Vagina (tissue), 2 donors: ENCODE measurements at places on chromosomes 1 and 21. TPM values are rescaled to one million over a fixed set of nuclear protein-coding genes. Genes with fewer than 3 reads are reported as not detected.

DNA sequence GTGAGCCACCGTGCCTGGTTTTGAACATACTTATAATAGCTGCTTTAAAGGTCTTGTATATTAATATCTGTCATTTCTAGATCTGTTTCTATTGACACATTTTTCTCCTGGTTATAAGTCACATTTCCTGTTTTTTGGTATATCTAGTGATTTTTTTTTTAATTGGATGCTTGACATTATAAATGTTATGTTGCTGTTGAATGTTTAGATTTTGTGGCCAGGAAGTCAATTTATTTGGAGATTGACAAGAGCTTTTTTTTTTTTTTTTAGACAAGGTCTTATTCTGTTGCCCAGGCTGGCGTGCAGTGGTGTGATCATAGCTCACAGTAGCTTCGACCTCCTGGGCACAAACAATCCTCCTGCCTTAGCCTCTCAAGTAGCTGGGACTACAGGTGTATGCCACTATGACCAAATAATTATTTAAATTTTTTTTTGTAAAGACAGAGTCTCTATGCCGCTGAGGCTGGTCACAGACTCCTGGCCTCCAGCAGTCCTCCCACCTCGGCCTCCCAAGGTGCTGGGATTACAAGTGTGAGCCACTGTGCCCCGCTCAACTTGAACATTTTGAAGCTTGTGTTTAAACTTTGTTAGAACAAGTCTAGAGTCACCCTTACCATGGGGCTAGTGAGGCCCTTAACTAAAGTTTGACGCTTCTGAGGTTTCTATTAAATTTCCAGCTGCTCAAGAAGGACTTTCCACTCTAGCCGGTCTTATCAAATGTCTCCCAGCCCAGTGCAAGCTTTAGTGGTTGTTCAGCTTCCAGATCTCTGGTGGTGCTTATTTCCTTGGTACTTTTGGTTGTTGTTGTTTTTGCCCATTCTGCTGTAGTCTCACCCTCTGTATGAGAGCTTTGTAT is 8.6 kb upstream of the CHI3L2 start:
- H3K27ac ChIP-seq = no peak overlapping the region
- H3K27me3 ChIP-seq = no peaks in the 10 kb centered on the region
- H3K36me3 ChIP-seq = no peaks in the 10 kb centered on the region
- DNase-seq = peak; percentile 65
- peaks cover 10% of the 10 kb centered on the region for H3K4me1 ChIP-seq

SAMD13 gene
- not detected for total RNA-seq

DNA sequence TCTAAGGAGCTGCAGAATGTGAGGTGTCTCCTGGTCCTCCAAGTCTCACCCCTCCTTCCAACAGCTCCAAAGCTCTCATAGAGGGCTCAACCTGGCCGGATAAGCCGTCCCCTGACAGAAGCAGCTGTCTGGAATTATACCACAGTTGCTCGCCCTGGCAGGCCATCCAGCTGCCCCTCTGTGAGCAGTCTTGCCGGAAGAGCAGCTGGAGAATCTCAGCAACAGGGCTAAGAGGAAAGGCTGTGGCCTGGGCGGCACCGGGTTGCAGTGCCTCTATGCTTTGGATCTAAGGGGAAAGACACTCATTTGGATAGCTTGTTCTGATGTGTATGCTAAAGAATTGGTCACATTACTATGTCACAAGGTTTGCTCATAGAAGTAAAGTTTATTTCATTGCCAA is 12.4 kb downstream of the TMCC2 start:
- no peak overlapping the region for H3K4me3 ChIP-seq
- no peaks in the 10 kb centered on the region for H3K36me3 ChIP-seq
- DNase-seq = no peak

GRCh38 chr1:114854693-114855320 is at the start of gene SYCP1:
TSS of gene SYCP1 (plus strand) at chr1:114854863. CDS start at chr1:114855465, 602 bp downstream.
- no peak within 1 kb of the TSS for H3K4me3 ChIP-seq
- H3K36me3 ChIP-seq = no peaks in the 10 kb centered on the region
- no peak within 1 kb of the TSS for H3K27ac ChIP-seq
- no peaks in the 10 kb centered on the region for H3K4me1 ChIP-seq
- H3K27me3 ChIP-seq = no peaks in the 10 kb centered on the region

- H3K4me3 ChIP-seq = no peak overlapping the region
- H3K27me3 ChIP-seq = no peaks in the 10 kb centered on the region
- peaks cover 3% of the 10 kb centered on the region for H3K4me1 ChIP-seq
- DNase-seq = no peak
Observed at GRCh38 chr1:48069662-48070395, 72.6 kb upstream of the TRABD2B start.

HLX gene
- total RNA-seq = 7.4 TPM

FCGR3A gene
- total RNA-seq = 14.2 TPM

DNA sequence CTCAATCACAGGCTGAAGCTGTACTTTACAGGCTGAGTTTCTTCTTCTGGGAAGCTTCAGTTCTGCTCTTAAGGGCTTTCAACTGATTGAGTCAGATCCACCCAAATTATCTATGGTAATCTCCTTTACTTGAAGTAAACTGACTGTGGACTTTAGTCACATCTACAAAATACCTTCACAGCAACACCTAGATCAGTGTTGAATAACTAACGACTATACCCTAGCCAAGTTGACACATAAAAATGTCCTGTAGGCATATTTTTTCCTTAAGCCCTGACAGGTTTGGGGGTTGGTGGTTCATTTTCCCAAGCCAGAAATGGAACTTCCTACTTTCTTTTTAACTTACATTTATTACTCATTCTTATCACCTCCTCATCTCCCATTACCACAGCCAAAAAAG is 42.9 kb upstream of the PRKACB start:
- H3K27ac ChIP-seq = no peak overlapping the region
- no peak for DNase-seq
- no peak overlapping the region for H3K4me3 ChIP-seq
- peaks cover 13% of the 10 kb centered on the region for H3K4me1 ChIP-seq

- H3K27me3 ChIP-seq = no peaks in the 10 kb centered on the region
- DNase-seq = no peak
- H3K4me1 ChIP-seq = no peaks in the 10 kb centered on the region
- H3K36me3 ChIP-seq = no peaks in the 10 kb centered on the region
- H3K4me3 ChIP-seq = no peak overlapping the region
Observed at GRCh38 chr1:83704350-83704749, 294.6 kb downstream of the TTLL7 start.
